ENCODE measurements at places on chromosomes 4 and X. TPM values are rescaled to one million over a fixed set of nuclear protein-coding genes. Genes with fewer than 3 reads are reported as not detected.

The LAGE3 gene
- total RNA-seq = 23.7 TPM

The BCAP31 gene
- total RNA-seq = 78.3 TPM

The TCEAL2 gene
- total RNA-seq = 0.25 TPM

The CTSO gene
- 2.8 TPM for total RNA-seq

The GLRA3 gene
- total RNA-seq = not detected
